ENCODE measurements at places on chromosomes 5 and 9. TPM values are rescaled to one million over a fixed set of nuclear protein-coding genes. Genes with fewer than 3 reads are reported as not detected.

DNA sequence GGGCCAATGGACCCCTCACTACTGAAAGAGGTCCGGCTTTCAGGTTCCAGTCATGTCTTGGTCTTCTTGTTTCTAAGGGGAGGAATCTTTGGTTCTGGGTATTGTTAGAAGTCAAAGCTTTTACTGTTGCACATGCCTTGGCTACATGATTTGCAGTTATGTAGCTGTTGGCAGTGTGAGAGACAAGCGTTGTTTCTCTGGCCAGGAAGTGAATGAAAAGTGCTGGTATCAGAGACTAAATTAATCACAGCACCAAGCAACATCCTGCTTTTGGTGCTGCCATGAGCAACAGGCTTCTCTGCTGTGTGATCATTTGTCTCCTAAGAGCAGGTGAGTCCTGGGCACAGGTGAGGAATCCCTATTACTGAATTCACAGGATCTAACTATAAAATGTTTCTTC is 100.1 kb upstream of the PRSS3 start:
- no peak for DNase-seq

Gene PROB1
- 0.25 TPM for total RNA-seq

DNA sequence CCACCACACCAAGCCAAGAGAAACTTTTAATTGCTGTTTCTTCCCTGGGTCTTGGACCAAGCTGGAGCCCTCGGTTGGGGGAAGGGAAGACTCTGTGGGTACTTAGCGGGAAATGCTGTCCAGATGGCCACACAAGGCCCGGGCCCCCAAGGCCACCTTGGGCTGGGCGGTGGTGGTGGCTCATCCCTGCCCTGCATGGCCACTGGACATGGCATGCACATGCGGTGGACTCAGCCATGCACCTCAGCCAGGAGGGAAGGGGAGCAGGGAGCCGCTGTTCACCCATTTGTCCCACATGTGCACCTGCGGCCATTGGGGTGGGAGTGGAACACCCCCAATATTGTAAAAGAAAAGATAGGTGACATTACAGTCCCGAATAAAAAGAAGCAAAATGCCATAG is 72.4 kb downstream of the RGMB start:
- DNase-seq: no peak

- no peak for DNase-seq
Measured at GRCh38 chr5:34676416-34676815, 20.3 kb downstream of the RAI14 start.

GRCh38 chr9:129460323-129461261 is 160.3 kb downstream of the C9orf50 start:
- DNase-seq: peak; percentile 97

Data from right lobe of liver (tissue), 6 donors.